ENCODE measurements at places on chromosomes 4 and X. TPM values are rescaled to one million over a fixed set of nuclear protein-coding genes. Genes with fewer than 3 reads are reported as not detected.

DNA sequence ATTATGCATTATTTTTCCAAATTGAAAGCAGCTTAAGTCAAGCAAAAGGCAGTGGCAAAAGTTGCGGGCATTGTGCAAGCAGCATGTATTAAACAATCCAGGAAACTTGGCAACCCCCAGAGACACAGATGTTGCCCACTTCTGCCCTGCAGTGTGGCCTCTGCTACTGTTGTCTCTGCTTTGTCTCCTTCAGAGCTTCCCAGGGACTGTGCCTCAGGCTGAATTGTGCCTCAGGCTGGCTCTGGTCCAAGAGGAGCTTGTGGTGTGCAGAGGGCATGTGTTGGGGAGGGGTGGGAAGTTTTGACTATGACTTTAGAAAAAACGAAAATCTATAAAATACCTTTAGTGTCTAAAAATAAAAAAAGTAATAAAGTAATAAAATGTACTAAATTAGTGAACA lies 201.4 kb downstream of the CCSER1 start:
- H3K36me3 ChIP-seq: no peaks in the 10 kb centered on the region
- no peak overlapping the region for H3K27ac ChIP-seq
- no peak overlapping the region for H3K4me3 ChIP-seq
- H3K4me1 ChIP-seq: no peaks in the 10 kb centered on the region
- DNase-seq: no peak

Gene TMEM35A
- 0.08 TPM for total RNA-seq

Gene FDCSP
- not detected for total RNA-seq

DNA sequence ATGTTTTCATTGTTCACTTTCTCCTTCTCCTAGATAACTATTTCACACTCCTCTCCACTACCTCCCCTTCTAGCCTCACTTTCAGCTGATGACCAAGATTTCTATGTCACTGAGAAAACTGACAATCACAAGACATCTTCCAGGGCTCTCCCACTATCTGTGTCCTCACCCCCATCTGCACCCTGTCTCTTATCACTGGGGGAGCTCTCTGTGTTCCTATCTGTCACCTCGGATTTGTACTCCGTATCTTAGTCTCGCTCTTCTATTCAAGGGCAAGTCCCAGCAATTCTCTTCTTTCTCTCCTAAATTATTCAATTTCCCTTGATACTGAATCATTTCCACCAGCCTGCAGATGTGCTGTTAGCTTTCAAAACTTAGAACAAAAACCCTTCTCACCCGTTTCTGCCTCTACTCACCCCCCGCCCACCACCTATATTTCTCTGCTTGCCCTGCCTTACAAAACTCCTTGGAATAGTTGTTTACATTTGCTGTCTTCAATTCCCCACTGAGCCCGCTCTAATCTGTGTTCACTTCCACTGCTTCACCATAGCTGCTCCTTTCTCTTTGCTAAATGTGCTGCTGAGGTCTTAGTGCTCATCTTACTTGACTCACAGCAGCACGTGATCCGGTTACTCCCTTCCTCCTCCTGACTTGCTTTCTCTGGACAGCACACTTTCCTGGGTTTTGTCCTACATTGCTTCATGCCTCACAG lies 293.2 kb downstream of the UNC5C start:
- no peak for DNase-seq
- H3K27ac ChIP-seq: no peak overlapping the region
- no peaks in the 10 kb centered on the region for H3K4me1 ChIP-seq
- no peaks in the 10 kb centered on the region for H3K36me3 ChIP-seq
- no peaks in the 10 kb centered on the region for H3K27me3 ChIP-seq

DNA sequence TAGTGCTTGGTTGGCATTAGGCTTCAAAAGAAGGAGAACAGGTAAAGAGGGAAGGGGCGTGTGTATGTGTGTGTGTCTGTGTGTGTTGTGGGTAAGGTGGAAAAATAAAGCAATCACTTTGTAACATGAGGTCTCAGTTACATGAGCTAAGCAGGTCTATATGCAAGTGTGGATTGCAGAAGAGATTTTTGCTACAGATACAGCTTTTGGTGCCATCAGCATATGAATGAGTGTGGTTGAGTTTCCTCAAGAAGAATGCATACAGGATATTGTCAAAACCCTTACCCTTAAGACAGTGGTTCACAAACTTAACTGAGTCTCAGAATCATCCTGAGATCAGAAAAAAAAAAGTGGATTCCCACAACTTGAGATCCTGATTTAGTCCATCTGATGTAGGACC lies 220.5 kb upstream of the HTR2C start:
- H3K4me3 ChIP-seq: no peak overlapping the region
- H3K27ac ChIP-seq: no peak overlapping the region
- no peaks in the 10 kb centered on the region for H3K36me3 ChIP-seq
- peaks cover 25% of the 10 kb centered on the region for H3K27me3 ChIP-seq

DNA sequence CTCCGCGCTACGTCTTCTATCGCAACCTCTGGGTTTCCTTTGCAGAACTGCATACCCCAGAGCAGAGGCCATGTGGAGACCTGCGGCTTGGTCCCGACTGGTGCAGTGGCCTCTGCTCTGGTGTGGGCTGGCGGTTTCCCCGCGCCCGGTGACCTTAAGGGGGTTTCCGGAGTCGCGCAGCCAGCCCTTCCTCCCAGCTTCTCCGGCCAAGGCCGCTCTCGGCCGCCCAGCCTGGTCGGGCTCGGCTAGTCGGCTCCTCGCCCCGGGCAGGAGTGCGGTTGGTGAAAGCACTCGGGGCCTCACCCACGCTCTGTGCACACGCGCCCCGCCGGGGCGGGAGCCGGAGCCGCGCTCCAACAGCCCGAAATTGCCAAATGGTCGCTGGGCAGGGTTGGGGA lies 84.9 kb downstream of the BCOR start:
- DNase-seq: peak; percentile 33
- H3K4me3 ChIP-seq: no peak overlapping the region
- H3K36me3 ChIP-seq: no peaks in the 10 kb centered on the region

Measured in pancreas (tissue), 10 donors.